Progenitor cell of endocrine pancreas (in vitro differentiated cells): ENCODE measurements at places on chromosomes 3 and 15. TPM values are rescaled to one million over a fixed set of nuclear protein-coding genes. Genes with fewer than 3 reads are reported as not detected.

DNA sequence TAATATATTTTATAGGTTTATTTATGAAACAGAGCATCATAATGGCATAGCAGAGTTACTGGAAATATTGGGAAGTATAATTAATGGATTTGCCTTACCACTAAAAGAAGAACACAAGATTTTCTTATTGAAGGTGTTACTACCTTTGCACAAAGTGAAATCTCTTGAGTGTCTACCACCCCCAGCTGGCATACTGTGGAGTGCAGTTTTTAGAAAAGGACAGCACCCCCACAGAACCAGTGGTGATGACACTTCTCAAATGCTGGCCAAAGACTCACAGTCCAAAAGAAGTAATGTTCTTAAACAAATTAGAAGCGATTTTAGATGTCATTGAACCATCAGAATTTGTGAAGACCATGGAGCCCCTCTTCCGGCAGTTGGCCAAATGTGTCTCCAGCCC is 58.1 kb downstream of the DNAH1 start:
- DNase-seq, result no peak

Gene COPG1
- 141 and 145 TPM in 2 replicates for total RNA-seq

DNA sequence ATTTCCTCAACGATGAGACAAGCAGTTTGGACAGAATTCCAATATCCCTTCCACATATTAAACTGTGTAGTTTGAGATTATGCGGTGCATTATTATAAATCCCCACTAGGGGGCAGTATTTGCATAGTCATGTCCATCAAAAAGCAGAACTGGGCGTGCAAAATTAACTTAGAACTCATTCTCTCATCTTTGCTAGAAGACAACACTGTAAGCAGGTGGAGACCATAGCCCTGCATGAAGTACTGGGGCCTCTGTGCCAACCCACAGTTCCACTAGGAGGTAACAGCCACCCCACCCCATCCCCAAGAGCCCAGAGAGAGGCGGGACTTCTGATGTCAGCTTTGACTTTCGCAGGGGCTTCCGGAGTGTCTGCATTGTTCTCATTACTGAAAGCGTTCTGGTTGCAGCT is 106.6 kb upstream of the TMC3 start:
- DNase-seq, result peak; percentile 19

GRCh38 chr15:99403597-99403996 is 152.3 kb downstream of the LRRC28 start:
- DNase-seq, result no peak

Gene CCK
- total RNA-seq, result 1.1 and 1.6 TPM in 2 replicates

- peak; percentile 69 for DNase-seq
Measured at GRCh38 chr15:43133430-43134156, at the start of gene TMEM62. Gene TMEM62 (plus strand): TSS chr15:43133586. CDS start chr15:43133803, 217 bp downstream.

DNA sequence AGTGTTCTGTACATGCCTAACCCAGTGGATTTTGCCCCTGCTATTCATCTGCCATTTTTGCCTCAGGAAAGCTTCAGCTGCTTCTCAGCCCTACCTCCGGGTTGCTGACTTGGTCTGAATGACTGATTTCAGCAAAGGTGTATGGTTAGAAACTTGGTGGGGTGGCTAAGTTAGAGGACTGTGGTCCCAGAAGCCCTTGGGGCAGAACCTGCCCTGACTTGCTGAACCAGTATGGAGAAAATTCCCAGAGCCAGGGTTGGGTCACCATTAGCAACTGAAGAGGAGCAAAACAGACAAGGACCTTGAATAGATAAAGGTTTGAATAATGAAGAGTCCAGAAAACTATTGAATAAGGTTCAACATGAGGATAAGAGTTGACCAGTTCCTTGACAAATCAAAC is 6.1 kb upstream of the WWTR1 start:
- DNase-seq, result no peak
